AG04450 (cell line): ENCODE measurements at places on chromosomes 7 and 10.

GRCh38 chr10:99700649-99701048 lies 31.3 kb downstream of the COX15 start:
- DNase-seq: no peak

DNA sequence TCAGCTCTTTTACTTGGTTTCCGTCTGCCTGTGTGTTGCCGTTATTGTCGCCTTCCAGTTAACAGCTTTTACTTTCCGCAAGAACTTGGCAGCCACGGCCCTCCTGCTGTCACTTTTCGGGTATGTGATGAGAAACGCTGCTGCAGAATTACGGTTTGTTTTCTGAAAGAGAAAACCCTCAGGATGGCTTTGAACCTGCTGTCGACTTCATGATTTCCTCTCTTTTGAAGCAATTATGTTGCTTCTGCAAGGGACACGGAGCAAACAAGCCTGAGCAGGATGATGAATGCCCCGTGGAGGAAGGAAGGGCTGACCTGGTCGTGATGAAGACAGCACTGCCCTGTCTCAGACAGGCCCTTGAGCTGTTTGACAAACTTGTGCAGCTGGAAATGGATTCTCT lies 339.8 kb downstream of the ABCA13 start:
- no peak for DNase-seq

- DNase-seq: no peak
These were observed 31.9 kb upstream of the GUSB start for GRCh38 chr7:66013938-66014337.

GRCh38 chr7:150891740-150892139 lies 39.4 kb downstream of the AOC1 start:
- DNase-seq: no peak

DNA sequence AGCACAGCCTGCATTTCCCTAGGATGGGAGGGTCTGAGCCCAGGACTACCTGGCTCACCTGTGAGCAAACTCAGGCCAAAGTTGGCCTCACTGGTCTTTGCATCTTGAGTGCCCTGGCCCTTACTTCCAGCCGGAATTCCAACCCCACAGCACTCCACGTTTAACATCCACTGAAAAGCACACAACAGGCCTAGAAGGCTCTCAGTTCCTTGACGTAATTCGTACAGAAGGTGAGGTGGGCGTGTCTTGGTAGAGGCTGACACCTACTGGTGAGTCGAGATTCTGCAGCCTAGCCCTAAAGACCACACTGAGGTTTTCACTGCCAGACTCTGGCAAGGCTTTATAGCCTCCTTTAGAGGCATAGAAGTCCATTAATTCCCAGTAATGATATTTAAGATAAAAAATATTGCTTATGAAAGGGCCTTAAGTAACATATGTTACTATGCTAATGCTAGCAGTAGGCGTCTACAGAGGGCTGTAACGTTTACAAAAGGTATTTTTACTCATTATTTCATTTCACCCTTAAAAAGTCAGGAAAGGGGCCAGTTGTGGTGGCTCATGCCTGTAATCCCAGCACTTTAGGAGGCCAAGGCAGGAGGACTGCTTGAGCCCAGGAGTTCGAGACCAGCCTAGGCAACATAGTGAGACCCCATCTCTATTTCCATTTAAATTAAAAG lies 95.8 kb downstream of the HIP1 start:
- DNase-seq: peak; percentile 10

GRCh38 chr7:16402940-16403339 lies 18.4 kb downstream of the CRPPA start:
- no peak for DNase-seq

GRCh38 chr7:85172530-85172941 lies 14.3 kb downstream of the SEMA3D start:
- DNase-seq: peak; percentile 69
